Left lung (tissue), 14 donors: ENCODE measurements at places on chromosomes 2 and 18.

- no peak for DNase-seq
Observed at GRCh38 chr2:32938934-32939333, 7.8 kb upstream of the LTBP1 start.

DNA sequence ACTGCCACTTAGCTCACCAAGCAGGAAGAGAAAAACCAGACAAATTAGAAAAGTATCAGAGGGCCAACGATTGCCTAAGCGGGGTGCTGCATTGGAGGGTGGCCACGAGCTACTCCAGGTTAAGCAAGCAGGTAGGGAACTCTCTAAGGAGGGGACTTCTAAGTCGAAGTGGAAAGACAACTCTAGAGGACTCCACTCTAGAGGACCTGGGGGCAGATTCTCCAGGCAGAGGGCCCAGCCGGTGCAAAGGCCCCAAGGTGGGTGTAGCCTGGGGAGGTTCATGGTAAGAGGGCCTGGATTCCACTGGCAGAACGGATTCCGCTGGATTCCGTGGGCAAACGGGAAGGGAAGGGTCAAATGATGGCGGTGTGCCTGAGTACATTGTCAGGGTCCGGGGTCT lies 12.7 kb downstream of the FBLN7 start:
- no peak for DNase-seq

DNA sequence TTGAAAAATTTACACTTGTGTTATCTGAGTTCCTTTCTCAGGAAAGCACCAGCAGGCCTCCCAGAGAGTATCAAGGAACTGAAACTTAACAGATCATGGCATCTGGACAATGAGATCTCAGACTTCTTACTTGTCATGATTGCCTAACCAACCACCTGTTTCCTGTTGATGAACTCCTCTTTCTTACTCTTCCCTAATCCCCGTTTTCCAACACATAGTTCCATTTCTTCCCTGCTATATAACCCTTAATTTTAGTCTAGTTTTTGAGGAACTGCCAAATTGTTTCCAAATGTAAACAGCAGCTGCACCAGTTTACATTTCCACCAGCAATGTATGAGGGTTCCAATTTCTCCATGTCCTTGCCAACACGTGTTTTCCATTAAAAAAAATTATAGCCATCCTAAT lies 6.1 kb upstream of the FAM171B start:
- DNase-seq = no peak

- no peak for DNase-seq
Observed at GRCh38 chr2:22748909-22749308, 636.1 kb upstream of the KLHL29 start.

GRCh38 chr2:94769733-94770132 lies 101.5 kb upstream of the TEKT4 start:
- DNase-seq = no peak

- DNase-seq = no peak
Observed at GRCh38 chr2:23169896-23170295, 215.1 kb upstream of the KLHL29 start.

DNA sequence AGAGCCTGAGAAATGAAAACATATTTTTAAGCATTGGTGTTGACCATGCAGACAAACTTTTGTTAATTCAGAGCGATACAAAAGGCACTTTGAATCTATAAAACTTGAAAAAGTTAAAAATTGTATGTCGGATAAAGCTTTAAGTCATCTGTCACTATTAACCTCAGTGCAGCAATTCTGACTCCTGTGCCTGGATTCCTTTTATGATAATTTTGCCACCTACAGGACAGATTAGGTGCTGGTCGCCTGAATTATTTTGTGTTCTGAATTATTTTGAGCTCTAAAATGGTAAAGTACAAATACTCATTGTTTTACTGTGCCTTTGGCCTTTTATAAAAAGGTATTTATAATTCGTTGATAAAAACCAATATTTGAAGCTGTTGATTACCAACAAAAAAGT lies 19.4 kb upstream of the RNF138 start:
- no peak for DNase-seq

GRCh38 chr2:219998714-219999227 lies 371.3 kb downstream of the SLC4A3 start:
- DNase-seq = no peak

- DNase-seq = no peak
Observed at GRCh38 chr2:12168791-12169388, 422.5 kb downstream of the LPIN1 start.

DNA sequence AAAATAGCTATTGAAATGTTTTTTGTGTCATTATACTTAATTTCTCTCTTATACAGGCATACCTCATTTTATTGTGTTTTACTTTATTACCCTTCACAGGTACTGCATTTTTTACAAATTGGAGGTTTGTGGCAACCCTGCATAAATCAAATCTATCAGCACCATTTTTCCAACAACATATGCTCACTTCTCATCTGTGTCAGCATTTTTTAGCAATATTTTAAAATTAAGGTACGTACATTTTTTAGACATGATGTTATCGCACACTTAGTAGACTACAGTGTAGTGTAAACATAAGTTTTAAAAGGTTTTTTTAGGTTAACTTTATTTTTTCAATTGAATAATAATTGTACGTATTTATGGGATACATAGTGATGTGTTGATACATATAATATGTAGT lies 30.8 kb upstream of the RALBP1 start:
- no peak for DNase-seq

- DNase-seq = no peak
Observed at GRCh38 chr2:127149384-127149783, 42.4 kb upstream of the BIN1 start.

DNA sequence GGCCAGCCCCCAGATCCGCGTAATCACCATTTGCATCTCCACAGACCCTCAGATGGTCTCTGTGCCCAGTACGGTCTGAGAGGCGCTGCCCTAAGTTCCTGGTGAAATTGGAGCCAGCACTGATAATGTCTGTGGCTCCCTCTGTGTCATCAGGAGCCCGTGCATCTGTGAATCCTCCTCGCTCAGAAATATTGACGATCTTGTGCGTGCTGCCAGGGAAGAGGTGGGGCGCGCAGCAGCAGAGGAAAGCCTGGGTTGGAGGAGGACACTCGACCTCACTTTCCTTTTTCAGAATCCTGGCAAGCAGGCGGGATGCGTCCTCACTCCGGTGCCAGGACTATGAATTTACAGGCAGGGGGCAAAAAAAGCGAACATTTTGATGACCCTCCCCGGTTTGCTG lies 686.1 kb upstream of the SALL3 start:
- DNase-seq = no peak

- DNase-seq = no peak
Observed at GRCh38 chr2:30385327-30385726, 61.7 kb upstream of the LCLAT1 start.

- DNase-seq = no peak
Observed at GRCh38 chr2:159044804-159045286, 76.4 kb downstream of the TANC1 start.

DNA sequence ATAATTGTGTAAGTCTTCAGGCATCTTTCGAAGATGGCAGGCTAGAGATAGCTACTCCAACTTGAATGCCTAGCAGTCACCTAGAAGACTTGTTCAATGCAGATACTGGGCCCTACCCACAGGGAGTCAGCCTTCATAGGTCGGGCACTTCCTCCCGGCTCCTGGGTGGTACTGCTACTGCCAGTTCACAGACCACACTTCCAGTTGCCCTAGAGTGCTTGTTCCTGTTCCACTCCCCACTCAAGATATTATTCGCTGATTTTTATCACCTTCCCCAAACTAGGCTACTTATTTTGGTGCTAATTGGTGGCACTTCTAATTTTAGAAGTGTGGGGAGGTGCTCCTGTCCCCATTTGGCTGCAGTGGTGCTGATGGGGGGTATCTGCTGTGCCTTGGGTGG lies 34.2 kb downstream of the INPP4A start:
- no peak for DNase-seq

DNA sequence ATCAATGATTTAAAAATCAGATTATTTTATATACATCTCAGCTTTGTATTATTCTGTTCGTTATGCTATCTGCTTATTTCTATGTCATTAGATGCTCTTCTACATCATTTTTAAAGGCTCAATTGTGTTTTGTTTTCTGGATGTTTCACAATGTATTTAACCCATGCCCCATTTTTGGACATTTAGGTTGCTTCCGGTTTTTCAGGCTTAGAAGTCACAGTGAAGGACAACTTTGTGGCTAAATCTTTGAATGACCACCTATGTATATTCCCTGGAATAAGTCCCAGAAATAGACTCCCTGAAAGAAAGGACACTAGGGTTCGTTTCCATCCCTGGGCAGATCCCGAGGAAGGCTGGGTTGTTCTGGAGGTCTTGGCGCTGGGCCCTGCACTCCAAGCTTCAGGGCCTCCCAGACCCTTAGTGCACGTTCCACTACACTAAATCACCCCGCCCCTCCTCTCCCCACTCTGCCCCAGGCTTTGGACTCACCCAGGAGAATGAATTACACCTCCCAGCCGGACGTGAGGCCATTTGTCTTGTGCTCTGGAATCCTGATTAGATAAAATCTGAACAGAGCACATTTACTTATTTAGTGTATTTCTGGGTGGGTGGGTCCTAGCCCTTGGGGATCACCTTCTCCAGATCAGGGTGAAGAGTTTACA lies 188.2 kb downstream of the ZFP36L2 start:
- no peak for DNase-seq

DNA sequence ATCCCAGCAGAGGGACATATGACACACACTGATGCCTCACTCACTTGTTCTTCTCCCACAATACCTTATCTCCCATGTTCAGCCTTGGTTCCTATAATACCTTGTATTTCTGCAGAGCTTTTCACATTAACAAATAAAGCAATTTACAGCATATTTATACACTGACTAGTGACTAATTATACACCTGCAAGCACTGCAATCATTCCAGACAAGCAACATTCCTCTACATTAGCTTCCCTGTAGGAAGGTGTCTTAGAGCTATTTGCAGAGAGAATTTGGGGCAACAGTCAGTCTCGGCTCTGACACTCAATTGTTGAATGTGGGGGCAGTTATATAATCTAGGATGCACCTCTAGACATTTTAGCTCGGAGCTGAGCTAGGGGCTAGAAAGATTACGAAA lies 9.5 kb upstream of the INSIG2 start:
- DNase-seq = no peak

GRCh38 chr2:73217826-73218225 lies 3.8 kb downstream of the SMYD5 start:
- DNase-seq = no peak

DNA sequence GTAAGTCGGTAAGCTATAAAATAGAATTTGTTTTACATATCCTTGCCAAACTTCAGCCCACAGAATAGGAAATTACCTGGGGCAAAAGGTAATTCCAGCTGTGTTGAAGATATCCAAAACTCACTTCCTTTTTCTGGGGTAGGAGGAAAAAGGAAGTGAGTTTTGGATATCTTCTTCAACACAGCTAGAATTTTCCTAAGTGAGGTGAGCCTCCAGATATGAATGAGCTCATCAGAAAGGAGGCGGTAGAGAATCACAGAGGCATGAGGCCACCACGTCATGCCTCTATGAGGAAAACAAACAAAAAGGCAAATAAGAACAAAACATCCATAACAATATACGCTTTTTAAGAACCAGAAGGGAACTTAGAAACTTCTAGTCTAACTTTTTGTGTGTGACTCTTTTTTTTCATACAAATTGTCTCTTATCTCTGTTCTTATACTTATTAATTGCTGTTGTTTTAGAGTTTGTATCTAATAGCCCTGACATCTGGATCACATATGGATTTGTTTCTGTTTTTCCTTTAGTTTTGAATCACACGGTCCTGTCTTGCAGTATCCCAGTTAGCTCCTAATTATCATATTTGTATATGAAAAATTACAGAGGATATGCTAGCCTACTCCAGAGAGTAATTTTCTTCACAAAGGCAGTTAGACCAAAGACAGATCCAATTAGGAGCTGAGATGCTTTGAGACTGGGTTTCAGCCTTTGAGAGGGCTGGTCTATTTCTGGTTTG lies 104.5 kb downstream of the RBM43 start:
- DNase-seq = no peak

- peak; percentile 34 for DNase-seq
Observed at GRCh38 chr18:13136056-13136903, 82.3 kb upstream of the LDLRAD4 start.

DNA sequence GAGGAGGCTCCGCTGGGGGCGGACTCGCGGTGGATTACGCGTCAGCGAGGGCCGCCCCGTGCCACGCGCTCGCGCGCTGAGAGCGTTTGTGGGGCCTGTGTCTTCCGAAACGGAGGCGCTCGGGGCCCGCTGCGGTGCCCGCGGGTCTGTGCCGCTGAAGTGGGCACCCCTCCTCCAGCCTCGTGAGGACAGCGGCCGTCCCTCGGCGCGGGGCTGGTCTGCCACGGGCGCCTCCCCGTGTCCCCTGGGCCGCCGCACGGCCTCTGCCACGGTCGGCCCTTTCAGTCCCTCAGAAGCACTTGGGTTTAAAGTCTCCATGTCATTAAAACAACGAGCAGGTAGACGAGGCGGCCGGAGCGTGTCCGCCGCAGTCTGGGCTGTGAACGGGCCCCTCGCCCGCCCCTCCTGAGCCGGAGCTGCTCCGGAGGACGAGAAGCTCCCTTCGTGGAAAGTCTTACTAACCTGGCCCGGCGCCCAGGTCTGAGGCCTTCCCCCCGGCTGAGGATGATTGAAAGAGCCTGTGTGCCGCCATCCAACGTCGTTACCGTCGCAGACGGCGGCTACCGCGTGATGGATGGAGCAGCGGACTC lies 97.6 kb downstream of the NFATC1 start:
- DNase-seq = peak; percentile 21
